ENCODE measurements at places on chromosomes 2 and 18. TPM values are rescaled to one million over a fixed set of nuclear protein-coding genes. Genes with fewer than 3 reads are reported as not detected.

DNA sequence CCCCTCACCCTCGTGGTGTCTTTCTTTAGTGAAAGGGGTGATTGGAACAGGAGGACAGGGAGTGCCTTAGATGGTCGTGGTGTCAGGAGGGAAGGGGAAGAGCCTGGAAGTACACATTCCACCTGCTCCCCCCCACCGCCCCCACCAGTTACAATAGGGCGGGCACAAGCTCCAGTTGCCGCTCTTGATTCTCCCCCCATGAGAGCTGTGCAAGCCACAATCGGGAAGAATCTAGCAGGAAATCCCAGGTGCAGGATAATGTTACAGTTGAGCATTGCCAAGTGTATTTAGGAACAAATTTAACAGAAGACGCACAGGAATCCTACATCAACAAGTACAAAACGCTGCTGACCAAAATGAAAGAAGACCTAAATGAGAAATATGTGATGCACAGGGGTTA, 73.6 kb downstream of the ASAP2 start:
- no peak for DNase-seq

DNA sequence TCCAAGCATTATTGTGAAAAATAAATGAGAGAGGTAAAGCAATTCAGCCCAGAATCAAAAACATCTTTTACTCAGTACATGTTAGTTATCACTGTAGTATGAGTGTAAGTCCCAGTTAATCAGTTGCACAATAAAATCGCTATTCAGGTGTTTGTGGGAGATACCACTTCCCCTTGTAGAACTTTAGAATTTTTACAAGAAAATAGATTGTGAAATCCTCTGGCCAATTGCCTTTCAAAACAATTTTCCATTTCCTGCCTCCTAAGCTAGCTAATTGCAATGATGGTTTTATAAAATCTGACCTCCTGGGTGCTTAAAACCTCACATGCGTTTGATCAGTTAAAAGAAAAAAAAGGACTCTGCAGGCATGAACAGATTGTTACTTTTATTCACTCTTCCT, 332.5 kb downstream of the PID1 start:
- DNase-seq = no peak

Gene RAB6C
- 0.44 TPM for total RNA-seq

Gene SCYGR3
- not detected for total RNA-seq

Gene FOXI3
- total RNA-seq = 0.10 TPM

Gene SERPINB5
- 0.20 TPM for total RNA-seq

All from spinal cord (tissue), 10 donors.